ENCODE measurements at places on chromosomes 4 and X.

- no peak for DNase-seq
Measured at GRCh38 chr4:100869276-100869675, 351.5 kb upstream of the EMCN start.

GRCh38 chr4:154485127-154485773, 6.3 kb downstream of the DCHS2 start:
- no peak for DNase-seq

DNA sequence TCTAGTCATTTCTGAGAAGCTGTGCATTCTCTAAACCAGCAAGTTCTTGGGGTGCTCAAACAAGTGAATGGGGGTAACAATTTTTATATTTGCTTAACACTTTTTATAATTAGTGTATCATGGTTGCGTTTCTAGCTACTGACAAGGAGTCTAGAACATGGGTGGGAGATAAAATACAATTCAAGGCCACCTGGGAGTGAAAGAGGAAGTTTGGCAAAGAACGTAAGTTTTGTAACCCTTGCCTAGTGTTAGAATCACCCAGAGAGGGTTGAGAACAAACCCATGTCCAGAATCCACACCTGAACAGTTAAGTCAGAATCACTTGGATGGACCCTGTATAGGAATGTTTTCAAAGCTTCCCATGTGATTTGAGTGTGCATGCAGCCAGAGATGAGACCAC, 92.7 kb downstream of the AFF2 start:
- DNase-seq: no peak

GRCh38 chrX:22203186-22203585, 69.5 kb upstream of the CBLL2 start:
- no peak for DNase-seq

- DNase-seq: no peak
Measured at GRCh38 chr4:73341454-73341853, 62.6 kb upstream of the ALB start.

DNA sequence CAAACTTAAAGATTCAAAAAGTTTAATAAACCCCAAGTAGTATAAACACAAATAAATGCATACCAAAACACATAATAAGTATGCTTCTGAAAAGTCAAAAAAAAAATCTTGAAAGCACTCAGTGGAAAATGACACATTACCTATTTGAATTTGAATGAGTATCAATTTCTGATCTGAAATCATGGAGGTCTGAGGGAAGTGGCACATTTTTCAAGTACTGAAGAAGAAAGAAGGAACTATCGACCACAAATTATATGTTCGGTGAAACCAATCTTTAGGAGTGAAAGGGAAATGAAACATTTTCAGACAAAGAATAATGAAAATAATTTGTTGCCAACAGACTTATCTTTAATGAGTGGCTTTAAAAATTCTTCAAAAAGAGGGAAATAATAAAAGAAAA, 12.1 kb upstream of the F9 start:
- DNase-seq: no peak

GRCh38 chrX:28016823-28017222, 35.6 kb upstream of the DCAF8L1 start:
- DNase-seq: no peak

GRCh38 chr4:75989846-75990528, 758 bp downstream of the SDAD1 start:
- no peak for DNase-seq

GRCh38 chr4:4260185-4260751, 12.2 kb upstream of the TMEM128 start:
- DNase-seq: no peak

DNA sequence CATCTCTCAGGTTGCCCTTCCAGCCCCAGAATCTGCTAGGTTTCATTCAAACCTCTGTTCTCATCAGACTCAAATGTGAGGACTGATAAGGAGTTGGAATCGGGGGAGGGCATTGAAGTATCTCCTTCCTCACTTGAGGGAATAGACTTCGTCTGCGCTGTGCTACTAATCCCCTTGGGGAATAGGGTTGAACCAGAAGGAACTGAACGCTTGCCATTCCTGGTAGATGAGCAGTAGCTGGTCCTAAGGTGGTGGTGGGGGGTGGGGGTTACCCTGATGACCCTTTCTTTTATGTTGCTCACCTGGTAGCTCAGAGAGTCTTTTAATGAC, 692 bp upstream of the SLC9A7 start:
- DNase-seq: no peak

GRCh38 chr4:131613824-131614216, 1535.3 kb upstream of the PCDH10 start:
- DNase-seq: no peak

DNA sequence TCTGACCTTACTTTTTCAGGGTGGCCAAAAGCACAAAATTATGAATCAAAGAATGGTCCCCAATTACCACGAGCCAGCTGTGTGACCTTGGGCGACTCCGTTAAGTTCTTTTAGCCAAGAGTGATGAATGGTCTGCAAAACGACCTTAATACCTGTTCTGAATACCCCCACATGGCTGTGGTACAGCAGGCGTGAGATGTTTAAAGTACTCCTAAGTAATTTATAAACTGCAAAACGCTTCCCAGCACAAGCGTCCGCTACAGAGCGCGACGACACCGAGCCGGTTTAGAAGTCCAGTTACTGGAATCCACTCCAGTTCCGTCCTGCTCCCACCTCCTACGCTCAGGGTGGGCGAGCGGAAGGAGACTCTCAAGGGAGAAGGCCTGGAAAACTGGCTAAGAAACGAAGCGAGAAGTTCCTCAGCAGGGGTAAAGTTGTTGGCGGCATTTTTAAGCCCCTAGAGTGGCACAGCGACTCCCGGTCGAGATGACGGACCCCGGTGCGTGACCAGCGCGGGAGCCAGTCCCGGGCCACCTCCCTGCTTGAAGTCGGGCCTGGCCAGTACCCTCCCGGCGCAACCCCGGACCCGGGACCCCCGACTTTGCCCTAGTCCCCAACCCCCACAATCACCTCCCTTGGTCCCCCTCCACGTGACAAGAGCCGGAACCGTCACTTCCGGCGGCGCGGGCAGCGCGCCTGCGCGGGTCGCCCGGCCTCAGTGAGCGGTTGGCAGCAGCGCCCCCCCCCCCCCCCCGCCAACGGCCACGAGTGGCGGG, 659 bp upstream of the BMP2K start:
- peak; percentile 83 for DNase-seq

- no peak for DNase-seq
Measured at GRCh38 chr4:34170946-34171345, 2073.4 kb downstream of the ARAP2 start.

- DNase-seq: no peak
Measured at GRCh38 chr4:89752932-89753598, 83.9 kb downstream of the SNCA start.

DNA sequence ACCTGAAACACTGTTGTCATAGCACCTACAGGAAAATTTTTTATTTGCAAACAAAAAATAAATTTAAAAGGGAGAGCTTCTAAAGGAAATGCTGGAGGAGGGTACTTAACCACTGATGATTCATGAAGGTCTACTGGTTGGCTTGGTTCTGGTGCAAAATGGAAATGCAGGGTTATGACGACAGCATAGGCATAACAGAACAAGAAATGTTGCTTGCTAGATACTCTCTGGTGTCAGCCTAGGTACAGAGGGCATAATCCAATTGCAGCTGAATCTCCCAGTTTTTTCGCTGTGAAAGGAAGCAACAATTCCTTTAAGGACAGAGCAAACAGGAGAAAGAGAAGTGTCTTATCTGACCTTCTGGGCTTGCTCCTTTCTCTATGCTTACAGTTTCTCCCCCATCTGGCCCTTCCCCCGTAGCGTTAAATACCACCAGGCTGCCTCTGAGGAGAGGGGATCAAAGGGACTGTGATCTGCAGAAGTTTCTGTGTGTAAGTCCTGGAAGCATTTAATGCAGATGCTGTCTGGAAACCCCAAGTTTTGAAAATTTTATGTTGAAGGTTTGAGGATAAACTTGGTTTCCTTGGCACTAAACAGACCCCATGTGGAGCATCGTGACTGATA, 23.7 kb upstream of the CASK start:
- no peak for DNase-seq

- DNase-seq: no peak
Measured at GRCh38 chr4:22721204-22721603, 28.5 kb downstream of the GBA3 start.

DNA sequence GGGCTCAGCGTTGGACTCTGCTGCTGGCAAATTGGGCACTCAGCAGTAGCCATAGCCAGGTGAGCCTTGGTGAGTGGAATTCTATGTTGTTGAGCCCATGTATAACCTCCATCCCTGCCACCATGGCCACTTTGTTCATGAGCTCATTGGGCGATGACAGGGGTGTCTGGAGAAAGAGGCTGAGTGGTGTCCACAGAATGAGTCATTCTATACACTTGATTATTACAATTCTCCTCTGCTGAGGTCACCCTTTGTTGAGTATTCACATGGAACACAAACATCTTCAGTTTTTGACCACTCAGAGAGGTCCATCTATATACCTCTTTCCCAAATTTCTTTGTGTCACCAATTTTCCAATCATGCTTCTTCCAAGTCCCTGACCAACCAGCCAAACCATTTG, 1341.7 kb downstream of the PCDH7 start:
- no peak for DNase-seq

DNA sequence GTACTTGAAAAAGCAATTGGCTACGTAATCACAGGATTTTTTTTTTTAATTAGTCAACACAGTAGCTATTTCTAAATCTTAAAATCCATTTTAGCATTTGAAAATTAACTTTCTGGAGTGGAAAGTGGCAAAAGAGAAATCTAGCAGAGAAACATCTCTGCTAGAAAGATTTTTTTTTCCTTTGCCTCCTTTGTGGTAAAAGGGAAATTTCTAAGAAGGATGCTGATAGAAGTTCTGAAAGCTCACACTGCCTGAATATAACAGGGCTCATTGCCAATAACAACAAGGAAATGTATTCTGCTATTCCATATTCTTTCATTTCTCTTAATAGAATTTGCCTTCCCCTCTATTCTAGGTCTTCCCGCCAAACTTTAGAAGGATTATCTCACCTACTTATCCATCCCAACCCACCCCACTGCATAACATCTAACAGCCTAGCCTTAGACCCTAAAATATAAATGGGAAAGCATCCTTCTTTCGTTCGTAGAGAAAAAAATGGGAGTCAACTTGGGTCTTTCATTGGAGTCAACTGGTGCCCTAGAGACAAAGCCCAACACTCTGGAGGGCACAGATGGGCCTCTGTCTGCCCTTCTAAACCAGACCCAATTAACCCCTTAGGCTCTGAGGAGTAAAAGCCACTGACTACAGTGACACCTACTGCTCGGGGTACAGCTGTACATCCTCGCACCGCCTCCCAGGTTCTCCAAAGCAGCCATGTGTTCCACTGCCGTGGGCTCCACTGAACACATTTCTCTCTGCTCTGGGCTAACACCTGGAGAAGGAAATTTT, 103.9 kb downstream of the MAML3 start:
- no peak for DNase-seq

GRCh38 chr4:38146383-38146782, 186.2 kb downstream of the PTTG2 start:
- DNase-seq: no peak

- no peak for DNase-seq
Measured at GRCh38 chr4:99847362-99847976, 30.8 kb downstream of the DAPP1 start.

- DNase-seq: no peak
Measured at GRCh38 chr4:5554376-5554775, 154.0 kb downstream of the EVC2 start.

- no peak for DNase-seq
Measured at GRCh38 chr4:3699678-3700077, 66.5 kb upstream of the ADRA2C start.

GRCh38 chr4:10441512-10441911, 15.7 kb downstream of the ZNF518B start:
- no peak for DNase-seq

DNA sequence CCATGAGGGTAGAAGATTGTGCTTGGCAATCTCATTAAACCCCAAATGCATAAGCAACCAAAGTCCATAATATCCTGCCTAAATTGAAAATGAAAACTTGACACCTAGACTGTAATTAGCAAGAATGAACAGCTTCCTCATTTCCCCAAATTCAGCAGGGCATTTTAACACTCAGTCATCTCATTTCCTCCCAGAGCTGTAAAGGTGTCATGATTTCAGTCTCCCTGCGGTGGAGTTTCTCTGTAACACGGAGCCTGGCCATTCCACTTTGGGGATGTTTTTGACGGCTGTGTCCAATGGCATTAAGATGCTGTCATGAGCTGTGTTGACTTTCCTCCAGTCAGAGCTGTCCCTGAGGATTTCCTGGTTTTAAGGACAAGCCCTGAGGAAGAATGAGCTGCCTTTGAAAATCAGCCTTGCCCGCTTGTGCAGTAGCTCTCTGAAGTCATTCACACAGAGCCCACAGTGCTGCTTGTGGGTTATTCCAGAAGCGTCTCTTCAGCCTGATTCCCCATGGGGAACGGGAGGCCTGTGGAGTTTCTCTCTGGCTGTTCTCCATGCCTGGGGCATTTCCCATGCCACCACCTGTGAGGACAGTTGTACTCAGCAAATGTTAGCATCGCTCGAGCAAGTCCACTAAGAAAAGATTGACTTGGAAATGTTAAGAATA, 187.0 kb downstream of the MID1 start:
- DNase-seq: no peak

GRCh38 chr4:142535009-142535408, 311.1 kb downstream of the INPP4B start:
- DNase-seq: no peak

DNA sequence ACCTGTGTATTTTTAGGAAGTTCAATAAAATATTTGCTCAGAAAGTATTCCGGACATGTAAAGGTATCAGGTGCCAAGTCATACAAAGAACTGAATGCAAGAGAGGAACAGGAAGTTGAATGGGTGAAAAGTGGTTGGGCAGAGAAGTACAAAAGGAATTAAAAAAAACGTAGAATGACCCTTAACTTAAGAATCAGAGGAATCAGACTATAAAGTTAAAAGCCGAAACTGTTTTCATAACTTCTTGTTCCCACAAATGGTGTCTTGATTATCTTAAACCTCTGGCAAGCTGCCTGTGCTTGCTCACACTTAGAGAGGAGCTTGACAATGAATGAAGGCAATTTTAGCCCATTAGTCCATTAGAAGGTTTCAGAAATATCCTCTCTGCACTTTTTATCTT, 81.6 kb upstream of the HHIP start:
- DNase-seq: no peak

DNA sequence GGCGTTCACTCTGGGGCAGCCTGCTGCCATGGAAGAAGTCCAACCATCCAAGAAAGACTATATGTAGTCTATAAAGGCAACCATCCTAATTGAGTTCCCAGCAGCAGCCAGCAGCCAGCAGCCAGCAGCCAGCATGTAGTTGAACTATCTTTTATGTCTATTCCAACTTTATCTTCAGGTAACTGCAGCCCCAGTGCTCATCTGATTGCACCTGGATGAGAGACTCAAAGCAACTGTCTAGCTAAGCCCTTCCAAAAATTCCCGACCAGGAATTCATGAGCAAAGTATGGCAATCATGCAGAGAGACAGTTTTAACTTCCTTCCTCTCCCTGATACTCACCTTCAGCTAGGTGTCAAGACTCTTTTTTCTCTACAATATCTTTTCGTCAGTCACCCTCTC, 216.8 kb downstream of the ANTXR2 start:
- no peak for DNase-seq

- no peak for DNase-seq
Measured at GRCh38 chrX:39758791-39759525, 338.8 kb downstream of the BCOR start.
